ENCODE measurements at places on chromosomes 5 and 9. TPM values are rescaled to one million over a fixed set of nuclear protein-coding genes. Genes with fewer than 3 reads are reported as not detected.

DNA sequence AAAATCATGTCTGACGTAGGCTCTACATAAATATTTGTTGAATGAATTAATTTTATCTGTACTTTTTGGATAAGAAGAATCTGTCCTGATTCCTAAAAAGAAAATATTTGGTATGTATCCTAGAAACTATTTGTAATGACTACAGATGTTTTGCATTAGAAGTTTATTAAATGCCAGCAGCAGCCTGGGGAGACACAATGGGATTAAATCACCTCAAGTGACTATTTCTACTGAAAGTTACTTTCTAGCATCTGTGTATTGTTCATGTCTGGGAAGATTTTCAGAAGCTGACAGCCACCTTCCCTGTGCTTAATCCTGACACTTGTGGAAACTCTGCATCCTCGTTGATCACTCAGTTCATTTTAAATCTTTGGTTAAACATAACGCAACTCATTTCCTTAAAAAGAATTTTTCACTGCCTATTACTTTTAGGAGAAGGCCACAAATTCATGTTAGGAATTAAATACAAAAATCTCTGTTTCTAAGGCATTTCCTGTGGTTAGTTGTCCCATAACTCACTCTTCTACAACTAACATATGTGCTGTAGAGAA lies 209.3 kb upstream of the PPP1R2B start:
- H3K27me3 ChIP-seq = no peaks in the 10 kb centered on the region
- H3K36me3 ChIP-seq = no peaks in the 10 kb centered on the region
- no peaks in the 10 kb centered on the region for H3K4me1 ChIP-seq
- DNase-seq = no peak
- no peak overlapping the region for H3K27ac ChIP-seq

PHF24 gene
- 0.60 TPM for total RNA-seq

DNA sequence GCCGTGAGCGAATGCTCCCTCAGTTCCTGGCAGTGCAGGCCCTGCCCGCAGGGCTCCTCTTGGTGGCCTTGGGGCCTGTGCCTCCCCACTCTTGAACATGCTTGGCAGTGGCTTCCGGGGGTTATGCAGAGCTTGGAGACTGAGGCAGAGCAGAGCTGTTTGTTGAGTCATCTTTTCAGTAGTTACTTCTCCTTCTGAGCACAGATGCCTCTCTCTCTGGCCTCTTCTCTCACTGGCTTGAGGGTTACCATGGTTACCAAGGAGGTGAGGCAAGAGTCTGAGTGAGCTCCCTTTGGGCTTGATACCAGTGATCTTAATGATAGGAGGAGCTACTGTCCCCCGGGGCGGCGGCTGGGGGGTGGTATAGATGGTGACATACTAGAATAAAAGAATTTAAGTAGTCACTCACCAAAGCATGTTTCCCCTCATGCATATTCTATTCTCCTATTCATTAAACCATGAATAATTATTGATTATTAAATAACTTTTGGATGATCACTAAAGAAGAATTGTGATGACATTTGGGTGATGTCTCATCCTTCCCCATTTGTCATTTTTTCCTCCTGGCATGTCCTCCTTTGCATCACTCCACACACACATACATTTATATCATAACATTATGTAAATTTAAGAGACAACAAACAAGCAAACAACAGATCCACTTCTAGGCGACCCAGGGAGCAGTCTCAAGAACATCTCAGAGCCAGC lies 111.1 kb downstream of the ARHGAP26 start:
- H3K4me1 ChIP-seq = no peaks in the 10 kb centered on the region
- DNase-seq = no peak
- H3K4me3 ChIP-seq = no peak overlapping the region
- H3K27ac ChIP-seq = no peak overlapping the region
- no peaks in the 10 kb centered on the region for H3K36me3 ChIP-seq

LHX2 gene
- not detected for total RNA-seq

GRCh38 chr5:169071-169727 lies 22.1 kb upstream of the LRRC14B start:
- H3K4me3 ChIP-seq = no peak overlapping the region
- H3K4me1 ChIP-seq = peaks cover 19% of the 10 kb centered on the region
- peak overlapping the region; percentile 89 for H3K27ac ChIP-seq
- no peaks in the 10 kb centered on the region for H3K27me3 ChIP-seq
- H3K36me3 ChIP-seq = no peaks in the 10 kb centered on the region
- peak; percentile 90 for DNase-seq

FCHO2 gene
- 34.4 TPM for total RNA-seq

DNA sequence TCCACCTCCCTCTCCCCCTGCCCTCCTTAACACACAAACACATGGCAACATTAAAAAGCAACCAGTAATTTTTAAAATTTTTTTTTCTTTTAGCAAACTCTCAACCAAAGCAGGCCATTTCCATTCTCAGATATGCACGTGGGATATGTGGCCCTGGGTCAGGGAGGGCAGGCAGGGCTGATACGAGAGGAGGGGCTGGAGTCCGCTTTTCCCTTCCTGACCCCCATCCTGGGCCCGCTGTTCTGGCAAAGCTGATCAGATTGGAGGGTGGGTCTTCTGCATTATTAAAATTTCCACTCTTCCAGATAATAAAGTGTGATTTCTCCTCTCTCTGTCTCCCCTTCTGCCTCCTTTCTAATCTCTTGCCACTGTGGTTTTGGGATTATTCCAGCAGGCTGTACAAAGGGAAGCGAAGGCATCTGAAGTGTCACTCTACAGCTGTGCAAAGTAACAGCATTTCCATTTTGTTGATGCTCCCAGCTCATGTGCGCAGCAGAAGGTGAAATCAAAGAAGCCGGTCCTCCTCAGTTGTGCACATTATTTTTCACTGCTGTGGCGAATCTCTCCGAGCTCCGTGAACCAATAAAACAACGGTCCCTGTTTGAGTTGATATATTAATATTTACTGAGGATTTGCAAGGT lies 12.0 kb downstream of the IRX1 start:
- no peak overlapping the region for H3K27ac ChIP-seq
- H3K27me3 ChIP-seq = no peaks in the 10 kb centered on the region
- no peaks in the 10 kb centered on the region for H3K4me1 ChIP-seq
- no peaks in the 10 kb centered on the region for H3K36me3 ChIP-seq
- H3K4me3 ChIP-seq = no peak overlapping the region

PRRX2 gene
- total RNA-seq = 1.8 TPM

DNA sequence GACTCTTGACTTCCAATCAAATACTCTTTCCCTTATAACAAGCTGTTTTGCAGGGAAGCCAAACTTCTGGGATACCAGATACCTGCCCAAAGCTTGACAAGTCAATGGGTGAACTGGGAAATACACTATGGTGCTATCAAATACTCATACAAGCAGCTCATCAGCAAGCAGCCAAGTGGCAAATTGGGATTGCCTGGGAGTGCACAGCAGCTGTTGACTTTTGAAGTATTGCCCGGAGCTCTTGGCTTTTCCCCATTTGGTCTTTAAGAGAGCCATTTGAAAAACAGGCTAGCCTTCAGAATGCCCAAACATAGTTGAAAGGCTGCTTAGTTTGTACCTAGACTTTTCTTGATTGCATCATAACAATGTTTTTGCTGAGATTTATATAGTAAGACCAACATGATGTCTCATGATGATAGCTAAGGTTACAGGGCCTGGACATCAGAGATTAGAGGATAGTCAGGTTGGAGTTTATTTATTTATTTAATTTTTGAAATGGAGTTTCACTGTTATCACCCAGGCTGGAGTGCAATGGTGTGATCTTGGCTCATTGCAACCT lies 210.1 kb upstream of the ZNF608 start:
- H3K27ac ChIP-seq = no peak overlapping the region
- H3K4me1 ChIP-seq = no peaks in the 10 kb centered on the region
- no peak for DNase-seq
- H3K4me3 ChIP-seq = no peak overlapping the region
- H3K27me3 ChIP-seq = no peaks in the 10 kb centered on the region
- no peaks in the 10 kb centered on the region for H3K36me3 ChIP-seq

DNA sequence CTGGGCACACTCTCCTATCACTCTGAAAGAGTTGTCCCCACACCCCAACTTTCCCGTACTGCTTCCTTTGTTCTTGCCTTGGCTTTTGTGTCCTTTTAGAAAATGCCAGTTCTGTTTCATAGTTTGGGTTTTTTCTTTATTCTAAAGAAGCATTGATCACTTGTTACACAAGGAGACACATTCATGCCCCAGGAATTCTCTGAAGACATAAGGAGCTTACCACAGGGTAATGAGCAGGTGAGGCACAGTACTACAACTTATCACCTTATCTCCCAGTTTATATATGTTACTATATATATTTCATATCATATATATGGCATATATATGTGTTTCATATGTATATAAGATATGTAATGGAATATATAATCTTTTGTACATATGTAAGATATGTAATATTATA lies 6.5 kb upstream of the SSBP2 start:
- H3K27me3 ChIP-seq = no peaks in the 10 kb centered on the region
- DNase-seq = no peak
- no peaks in the 10 kb centered on the region for H3K4me1 ChIP-seq
- no peak overlapping the region for H3K4me3 ChIP-seq
- H3K27ac ChIP-seq = no peak overlapping the region

NR2F1 gene
- total RNA-seq = 109 TPM

- H3K27ac ChIP-seq = no peak overlapping the region
- no peaks in the 10 kb centered on the region for H3K36me3 ChIP-seq
- no peak overlapping the region for H3K4me3 ChIP-seq
- H3K4me1 ChIP-seq = peaks cover 17% of the 10 kb centered on the region
These were observed 118.5 kb upstream of the CACNA1B start for GRCh38 chr9:137759117-137759516.

DNA sequence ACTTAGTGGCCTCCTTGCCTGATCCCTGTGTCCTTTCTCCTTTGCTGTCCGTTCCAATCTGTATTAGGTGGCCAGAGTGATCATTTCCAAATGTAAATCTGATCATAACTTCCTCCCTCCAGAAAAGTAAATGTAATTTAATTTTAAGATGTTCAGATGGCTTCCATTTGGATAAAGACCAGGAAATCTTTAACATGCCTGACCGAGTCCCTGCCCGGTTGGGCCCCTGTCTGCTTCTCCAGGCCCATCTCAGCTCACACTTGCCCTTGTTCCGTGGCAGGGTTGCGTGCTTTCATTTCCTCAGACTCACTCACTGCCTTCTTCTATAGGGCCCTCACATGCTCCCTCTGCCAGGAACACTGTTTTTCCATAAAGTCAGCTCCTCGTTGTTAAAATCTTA lies 7.6 kb downstream of the MAP3K1 start:
- H3K27ac ChIP-seq = no peak overlapping the region
- H3K4me1 ChIP-seq = peaks cover 13% of the 10 kb centered on the region
- H3K27me3 ChIP-seq = no peaks in the 10 kb centered on the region

Data from ovary (tissue), 10 donors.